ENCODE measurements at places on chromosomes 4 and X. TPM values are rescaled to one million over a fixed set of nuclear protein-coding genes. Genes with fewer than 3 reads are reported as not detected.

The RPL34 gene
- total RNA-seq = 1,695 TPM

The MAGEA4 gene
- not detected for total RNA-seq

The MND1 gene
- total RNA-seq = 31.1 TPM

The ERAS gene
- total RNA-seq = 0.23 TPM

The HSD17B10 gene
- total RNA-seq = 116 TPM

The MAML3 gene
- 0.70 TPM for total RNA-seq

The CNKSR2 gene
- total RNA-seq = 7.7 TPM

The GLRA3 gene
- total RNA-seq = not detected

The KCNIP4 gene
- total RNA-seq = not detected

The NR3C2 gene
- 7.1 TPM for total RNA-seq

The PLAC8 gene
- total RNA-seq = 23.3 TPM

The STATH gene
- total RNA-seq = not detected

The GAGE2A gene
- not detected for total RNA-seq

The GSX2 gene
- total RNA-seq = not detected

The HCCS gene
- 22.3 TPM for total RNA-seq

All from activated naive CD4-positive, alpha-beta T cell treated with anti-CD3 and anti-CD28 coated beads, Interleukin-2, amount 50 U/mL, for 72 hours (primary cell).